A549 treated with AZD2906 at 1 μM for 4 hours (cell line): ENCODE measurements at places on chromosomes 1 and 21. TPM values are rescaled to one million over a fixed set of nuclear protein-coding genes. Genes with fewer than 3 reads are reported as not detected.

KCNN3 gene
- total RNA-seq, result 0.03 to 0.06 TPM (median 0.05 TPM) in 5 replicates

PRKCZ gene
- 8.0 to 10.9 TPM (median 9.2 TPM) in 5 replicates for total RNA-seq

OR2T2 gene
- not detected in 5 replicates for total RNA-seq

OR6K3 gene
- not detected in 5 replicates for total RNA-seq

TPTE gene
- total RNA-seq, result not detected in 5 replicates

ASTN1 gene
- total RNA-seq, result not detected in 5 replicates

ELAVL4 gene
- not detected in 5 replicates for total RNA-seq

CD247 gene
- total RNA-seq, result 0.36 to 0.86 TPM (median 0.64 TPM) in 5 replicates

SPRR1B gene
- total RNA-seq, result not detected in 5 replicates

HES3 gene
- total RNA-seq, result not detected in 5 replicates

C1orf87 gene
- not detected in 5 replicates for total RNA-seq

FHAD1 gene
- 0.39 to 0.77 TPM (median 0.62 TPM) in 5 replicates for total RNA-seq

NGF gene
- total RNA-seq, result 0.38 to 0.91 TPM (median 0.59 TPM) in 5 replicates

TP73 gene
- 0.72 to 0.90 TPM (median 0.78 TPM) in 5 replicates for total RNA-seq

IRF6 gene
- total RNA-seq, result 0.13 to 0.30 TPM (median 0.15 TPM) in 5 replicates

TBX19 gene
- 0.54 to 0.73 TPM (median 0.66 TPM) in 5 replicates for total RNA-seq

ARHGAP30 gene
- 0.07 to 0.09 TPM (median 0.07 TPM) in 5 replicates for total RNA-seq

RHCE gene
- total RNA-seq, result 0.05 to 0.17 TPM in 2 of 5 replicates, not detected in the others

HSD3B1 gene
- 0.03 TPM in 1 of 5 replicates, not detected in the others for total RNA-seq

SDF4 gene
- 109 to 135 TPM (median 131 TPM) in 5 replicates for total RNA-seq

CYP4A22 gene
- not detected in 5 replicates for total RNA-seq

CD48 gene
- not detected in 5 replicates for total RNA-seq

TCHH gene
- total RNA-seq, result 0.23 to 0.28 TPM (median 0.25 TPM) in 5 replicates

DUSP12 gene
- total RNA-seq, result 45.9 to 56.9 TPM (median 46.9 TPM) in 5 replicates

KRTAP12-2 gene
- not detected in 5 replicates for total RNA-seq

PLCH2 gene
- total RNA-seq, result 0.17 to 0.40 TPM (median 0.31 TPM) in 5 replicates

ZNF683 gene
- total RNA-seq, result not detected in 5 replicates

FBXO2 gene
- 5.9 to 11.1 TPM (median 9.2 TPM) in 5 replicates for total RNA-seq

DLGAP3 gene
- total RNA-seq, result 0.10 to 0.32 TPM (median 0.26 TPM) in 5 replicates

SERPINC1 gene
- total RNA-seq, result 0.07 to 0.14 TPM (median 0.07 TPM) in 3 of 5 replicates, not detected in the others

CLCA2 gene
- not detected in 5 replicates for total RNA-seq

NUF2 gene
- 23.0 to 30.7 TPM (median 25.2 TPM) in 5 replicates for total RNA-seq

MPL gene
- total RNA-seq, result 0.08 to 0.31 TPM (median 0.17 TPM) in 4 of 5 replicates, not detected in the other

CLCA4 gene
- total RNA-seq, result not detected in 5 replicates

GOLT1A gene
- 3.3 to 7.0 TPM (median 5.1 TPM) in 5 replicates for total RNA-seq

NCAM2 gene
- total RNA-seq, result not detected in 5 replicates
